ENCODE measurements at places on chromosomes 3 and 15. TPM values are rescaled to one million over a fixed set of nuclear protein-coding genes. Genes with fewer than 3 reads are reported as not detected.

The GP5 gene
- not detected for polyA plus RNA-seq

The KY gene
- polyA plus RNA-seq = not detected

The THBS1 gene
- 253 TPM for polyA plus RNA-seq

The DHFR2 gene
- polyA plus RNA-seq = 1.0 TPM

The UBA7 gene
- polyA plus RNA-seq = 3.9 TPM

The PPP1R14D gene
- not detected for polyA plus RNA-seq

The CD47 gene
- polyA plus RNA-seq = 94.1 TPM

The ZIC1 gene
- polyA plus RNA-seq = not detected

The SERPINI1 gene
- polyA plus RNA-seq = 2.4 TPM

The MYO5A gene
- 7.5 TPM for polyA plus RNA-seq

The C3orf70 gene
- polyA plus RNA-seq = not detected

The CCDC39 gene
- not detected for polyA plus RNA-seq

The GHSR gene
- not detected for polyA plus RNA-seq

The PDCD10 gene
- 68.2 TPM for polyA plus RNA-seq

The OTOL1 gene
- not detected for polyA plus RNA-seq

The EEF1AKMT4 gene
- polyA plus RNA-seq = 14.5 TPM

The CTDSPL gene
- 35.8 TPM for polyA plus RNA-seq

The GOLGA8O gene
- not detected for polyA plus RNA-seq

The CHRM5 gene
- not detected for polyA plus RNA-seq

Measured in foreskin keratinocyte (primary cell).